Natural killer cell treated with Interleukin-12 subunit alpha and Interleukin-12 subunit beta and Interleukin-15 and Interleukin-18, amount 100 ng/mL, for 72 hours (primary cell): ENCODE measurements at places on chromosomes 13 and 19. TPM values are rescaled to one million over a fixed set of nuclear protein-coding genes. Genes with fewer than 3 reads are reported as not detected.
A peak's percentile ranks its signal among the peaks of the same experiment; 100 is the strongest.

DNA sequence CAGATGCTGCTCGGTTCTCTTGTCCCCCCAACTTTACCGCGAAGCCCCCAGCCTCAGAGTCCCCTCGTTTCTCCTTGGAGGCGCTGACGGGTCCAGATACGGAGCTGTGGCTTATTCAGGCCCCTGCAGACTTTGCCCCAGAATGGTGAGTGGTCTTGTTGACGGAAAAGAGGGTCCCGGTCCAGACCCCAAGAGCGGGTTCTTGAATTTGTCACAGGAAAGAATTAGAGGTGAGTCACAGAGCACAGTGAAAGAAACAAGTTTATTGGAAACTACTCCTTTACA lies 589 bp downstream of the POLR1G start:
- peaks cover 4% of the 10 kb centered on the region for H3K27me3 ChIP-seq
- peak overlapping the region; percentile 91 for H3K27ac ChIP-seq
- DNase-seq: no peak

DNA sequence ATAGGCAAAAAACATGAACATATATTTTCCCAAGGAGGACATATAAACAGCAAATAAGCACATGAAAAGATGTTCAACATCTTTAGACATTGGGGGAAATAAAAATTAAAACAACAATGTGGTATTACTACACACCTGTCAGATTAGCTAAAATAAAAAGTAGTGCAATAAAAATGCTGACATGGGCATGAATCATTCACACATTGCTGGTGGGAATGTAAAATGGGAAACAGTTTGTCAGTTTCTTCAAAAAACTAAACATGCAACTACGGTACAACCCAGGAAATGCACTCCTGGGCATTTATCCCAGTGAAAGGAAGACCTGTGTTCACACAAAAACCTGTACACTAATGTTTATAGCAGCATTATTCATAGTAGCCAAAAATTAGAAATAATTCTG lies 5.3 kb upstream of the SUCLA2 start:
- no peaks in the 10 kb centered on the region for H3K36me3 ChIP-seq
- H3K4me3 ChIP-seq: no peak overlapping the region
- no peak for DNase-seq
- H3K27me3 ChIP-seq: no peaks in the 10 kb centered on the region

GRCh38 chr19:40804783-40805242 lies 5.8 kb downstream of the EGLN2 start:
- H3K27me3 ChIP-seq: no peaks in the 10 kb centered on the region
- H3K4me3 ChIP-seq: peak overlapping the region; percentile 83
- H3K4me1 ChIP-seq: peaks cover 78% of the 10 kb centered on the region

- no peaks in the 10 kb centered on the region for H3K4me1 ChIP-seq
- H3K27ac ChIP-seq: no peak overlapping the region
- H3K27me3 ChIP-seq: no peaks in the 10 kb centered on the region
- H3K4me3 ChIP-seq: no peak overlapping the region
- no peaks in the 10 kb centered on the region for H3K36me3 ChIP-seq
Measured at GRCh38 chr13:93411186-93411680, 184.6 kb downstream of the GPC6 start.

GRCh38 chr19:43809762-43810696 lies 7.8 kb upstream of the LYPD5 start:
- no peak overlapping the region for H3K4me3 ChIP-seq
- H3K4me1 ChIP-seq: no peaks in the 10 kb centered on the region
- H3K27me3 ChIP-seq: peaks cover 37% of the 10 kb centered on the region
- H3K27ac ChIP-seq: no peak overlapping the region

CATSPERD gene
- not detected for total RNA-seq

PTH2 gene
- not detected for total RNA-seq
